ENCODE measurements at places on chromosomes 12 and 14.
A peak's percentile ranks its signal among the peaks of the same experiment; 100 is the strongest.

GRCh38 chr12:115017346-115017745 lies 333.4 kb upstream of the TBX3 start:
- no peak for DNase-seq

DNA sequence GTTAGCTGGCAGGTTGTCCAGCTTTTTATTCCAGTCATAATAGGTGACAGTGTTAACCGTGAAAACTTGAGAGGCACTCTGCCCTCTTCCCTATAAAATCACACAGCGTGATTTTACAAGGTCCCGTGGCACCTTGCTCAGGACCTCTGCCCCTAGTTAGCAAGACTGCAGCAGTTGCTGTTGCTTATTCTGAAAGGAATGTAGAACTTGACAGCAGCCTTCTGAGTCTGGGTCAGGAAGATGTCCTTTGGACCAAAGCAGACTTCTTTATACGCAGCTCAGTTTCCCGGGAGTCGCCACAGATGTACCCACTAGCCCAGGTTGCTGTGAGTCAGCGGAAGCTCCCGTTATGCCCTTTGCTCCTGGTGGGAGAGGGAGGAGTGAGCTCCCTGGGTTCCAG lies 13.2 kb downstream of the PRKAB1 start:
- no peak for DNase-seq

DNA sequence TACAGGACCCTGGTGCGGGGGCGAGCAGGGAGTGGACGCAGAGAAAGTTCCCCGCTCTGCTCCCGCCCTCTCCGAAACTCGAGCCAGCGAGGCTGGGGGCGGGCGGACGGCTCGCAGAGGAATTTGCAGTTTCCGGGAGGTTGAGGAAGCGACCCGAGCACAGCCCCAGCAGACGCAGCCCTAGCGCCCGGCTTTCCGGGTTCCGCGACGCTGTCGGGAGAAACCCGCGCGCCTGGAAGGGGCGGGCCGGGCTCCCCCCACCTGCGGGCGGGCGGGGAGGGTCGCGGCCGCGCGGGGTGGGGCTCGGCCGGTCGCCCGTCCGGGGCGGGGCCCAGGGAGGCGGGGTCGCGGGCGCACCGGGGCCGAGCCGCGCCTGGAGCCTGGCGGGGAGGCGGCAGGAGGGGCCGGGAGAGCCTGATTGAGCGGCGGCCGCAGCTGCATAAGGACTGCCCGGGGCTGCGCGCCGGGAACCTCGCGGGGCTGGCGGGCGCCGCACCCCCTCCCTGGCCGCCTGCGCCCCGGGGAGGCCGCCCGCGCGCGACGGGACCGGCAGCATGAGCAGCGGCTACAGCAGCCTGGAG lies at the start of gene RASSF3:
TSS of gene RASSF3 (plus strand) at position 417 of the 581 bp plus-strand sequence. CDS start at position 555, 138 bp downstream.
- DNase-seq = no peak

DNA sequence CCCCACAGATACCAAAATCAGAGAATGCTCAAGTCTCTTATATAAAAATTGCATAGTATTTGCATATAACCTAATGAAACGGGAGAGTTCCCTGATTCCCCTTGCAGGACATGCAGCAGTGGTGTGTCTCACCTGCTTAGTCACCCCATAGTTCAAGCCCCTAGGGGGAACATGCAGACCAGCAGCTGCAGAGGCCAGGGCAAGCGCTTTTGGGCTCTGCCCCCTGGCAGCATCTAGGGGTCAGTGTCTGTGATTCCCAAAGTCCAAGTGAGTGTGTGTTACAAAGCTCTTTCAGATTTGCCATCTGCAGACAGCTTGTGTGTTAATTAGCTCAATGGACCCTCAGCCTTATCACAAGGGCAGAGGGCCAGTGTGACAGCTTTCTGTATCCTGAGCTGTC lies 110.1 kb downstream of the DNAI7 start:
- DNase-seq = no peak

DNA sequence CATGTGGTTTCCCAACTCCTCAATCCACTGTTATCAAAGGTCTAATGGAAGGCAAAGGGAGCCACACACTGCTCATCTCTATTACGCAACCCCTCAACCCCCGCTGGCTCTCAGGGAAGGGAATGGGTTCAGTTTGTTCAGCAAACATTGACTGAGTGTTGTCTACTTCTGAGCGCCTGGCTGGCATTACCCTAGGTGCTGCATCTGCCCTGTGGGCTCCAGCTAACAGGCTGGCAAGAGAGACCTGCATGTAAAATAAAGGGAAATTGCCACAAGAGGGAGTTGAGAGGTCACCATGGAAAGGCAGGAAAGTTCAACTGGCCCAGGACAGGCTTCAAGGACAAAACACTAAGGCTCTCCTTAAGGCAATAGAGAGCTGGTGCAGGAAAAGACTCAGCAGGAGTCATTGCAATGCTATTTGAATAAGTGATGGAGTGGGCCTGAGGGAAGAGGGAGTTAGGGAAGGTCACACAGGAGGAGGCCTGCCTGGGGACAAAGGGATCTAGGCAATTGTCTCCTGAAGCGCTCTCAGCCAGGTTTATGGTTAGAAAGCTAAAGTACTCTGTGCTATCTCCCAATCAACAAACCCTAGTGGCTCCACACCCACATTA lies 5.5 kb upstream of the ZNF740 start:
- no peak for DNase-seq

DNA sequence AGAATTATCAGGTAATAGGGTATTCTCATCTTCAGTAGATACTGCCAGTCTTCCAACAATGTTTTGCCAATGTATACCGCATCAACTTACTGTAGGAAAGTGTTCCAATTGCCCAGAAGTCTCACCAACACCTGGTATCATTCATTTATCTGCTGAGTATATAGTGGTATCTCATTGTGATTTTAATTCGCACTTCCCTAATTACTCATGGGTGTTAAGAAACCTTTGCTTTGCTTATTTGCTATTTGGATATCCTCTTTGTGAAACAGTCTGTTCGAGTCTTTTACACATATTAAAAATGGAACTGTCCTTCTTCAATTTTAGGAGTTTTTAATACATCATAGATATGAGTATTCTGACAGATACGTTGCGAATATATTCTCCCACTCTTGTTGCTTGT lies 6.1 kb downstream of the TM7SF3 start:
- no peak for DNase-seq

- DNase-seq = no peak
These were observed 163.1 kb downstream of the SLC15A4 start for GRCh38 chr12:128660532-128661225.

- DNase-seq = no peak
These were observed 5.7 kb upstream of the IGFBP6 start for GRCh38 chr12:53091756-53092155.

- DNase-seq = no peak
These were observed 69.7 kb downstream of the WDR20 start for GRCh38 chr14:102209224-102209966.

- no peak for DNase-seq
These were observed 1.5 kb downstream of the SERPINA6 start for GRCh38 chr14:94321421-94322271.

DNA sequence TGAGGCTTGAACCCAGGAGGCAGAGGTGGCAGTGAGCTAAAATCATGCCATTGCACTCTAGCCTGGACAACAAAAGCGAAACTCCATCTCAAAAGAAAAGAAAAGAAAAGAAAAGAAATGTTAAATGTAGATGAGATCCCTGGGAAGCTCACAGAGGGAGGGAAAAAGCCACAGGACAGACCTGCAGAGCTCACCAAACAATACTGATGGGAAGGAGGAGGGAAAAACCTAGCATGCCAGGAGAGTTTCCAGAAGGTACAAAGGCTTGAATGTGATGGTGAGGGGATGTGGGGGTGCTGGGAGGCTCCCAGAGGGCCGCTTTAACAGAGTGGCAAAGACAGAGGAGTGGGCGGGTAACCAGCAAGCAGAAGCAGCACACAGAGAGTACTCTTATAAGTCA lies 72.3 kb downstream of the PTPN21 start:
- DNase-seq = no peak

- no peak for DNase-seq
These were observed 18.3 kb upstream of the SLC35F4 start for GRCh38 chr14:57884175-57884574.

GRCh38 chr12:29752121-29752520 lies 31.6 kb downstream of the TMTC1 start:
- no peak for DNase-seq

- no peak for DNase-seq
These were observed 33.5 kb downstream of the UNC79 start for GRCh38 chr14:93464271-93464670.

- DNase-seq = peak; percentile 42
These were observed 7.1 kb upstream of the MRPL52 start for GRCh38 chr14:22822571-22823098.
